ENCODE measurements at places on chromosomes 3 and 15.

DNA sequence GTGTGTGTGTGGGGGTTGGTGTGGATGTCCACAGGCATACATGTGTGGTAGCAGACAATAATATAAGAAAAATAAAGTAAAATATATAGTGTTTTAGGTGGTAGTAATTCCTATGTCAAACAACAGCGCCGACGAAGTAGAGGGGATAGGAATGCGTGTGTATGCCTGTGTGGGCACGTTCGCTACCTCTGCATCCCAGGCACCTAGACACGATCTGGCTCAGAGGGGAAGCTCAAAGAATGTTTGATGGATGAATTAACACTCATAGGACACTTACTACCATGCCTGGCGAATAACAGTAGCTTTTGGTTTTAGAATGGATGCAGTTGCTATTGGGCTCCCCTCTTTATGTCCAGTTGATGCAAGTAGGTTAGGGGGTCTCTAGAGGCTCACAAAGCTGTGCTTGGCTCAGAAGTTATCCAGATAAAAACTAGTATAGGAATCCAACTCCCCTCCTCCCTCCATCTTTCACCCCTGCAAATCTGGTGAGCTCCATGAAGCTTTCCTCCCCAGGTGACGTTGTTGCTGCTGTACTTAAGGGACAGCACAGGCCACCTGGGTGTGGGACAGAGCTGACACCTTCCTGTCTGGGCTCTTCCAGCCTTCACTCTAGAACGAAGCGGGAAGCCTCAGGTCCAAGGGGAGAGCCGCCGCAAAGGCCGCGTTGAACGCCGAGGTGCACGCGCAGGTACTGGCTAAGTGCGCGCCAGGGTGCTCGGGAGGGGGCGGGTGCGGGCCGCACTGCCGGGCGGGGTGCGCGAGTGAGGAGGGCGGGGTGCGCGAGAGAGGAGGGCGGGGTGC is 192.6 kb upstream of the LYSMD4 start:
- no peak for DNase-seq

DNA sequence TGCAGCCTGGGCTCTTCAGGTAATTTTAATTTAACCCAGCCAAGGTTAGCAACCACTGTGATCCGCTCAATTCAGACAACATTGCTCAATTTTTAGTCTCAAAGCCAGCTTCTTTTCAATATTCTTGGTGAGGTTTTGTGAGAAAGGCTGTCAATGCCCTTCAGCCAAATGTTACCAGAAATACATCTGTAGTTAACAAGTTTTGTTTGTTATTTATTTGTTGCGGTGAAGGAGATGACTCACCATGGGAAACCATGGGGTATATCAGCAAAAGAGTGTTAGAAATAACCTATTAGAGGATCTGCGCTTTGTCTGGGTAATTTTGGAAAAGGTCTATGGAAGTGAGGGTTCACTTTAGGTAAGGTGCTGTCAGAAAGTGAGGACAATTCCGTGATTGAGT is 5.0 kb downstream of the SLC9C1 start:
- DNase-seq = no peak

DNA sequence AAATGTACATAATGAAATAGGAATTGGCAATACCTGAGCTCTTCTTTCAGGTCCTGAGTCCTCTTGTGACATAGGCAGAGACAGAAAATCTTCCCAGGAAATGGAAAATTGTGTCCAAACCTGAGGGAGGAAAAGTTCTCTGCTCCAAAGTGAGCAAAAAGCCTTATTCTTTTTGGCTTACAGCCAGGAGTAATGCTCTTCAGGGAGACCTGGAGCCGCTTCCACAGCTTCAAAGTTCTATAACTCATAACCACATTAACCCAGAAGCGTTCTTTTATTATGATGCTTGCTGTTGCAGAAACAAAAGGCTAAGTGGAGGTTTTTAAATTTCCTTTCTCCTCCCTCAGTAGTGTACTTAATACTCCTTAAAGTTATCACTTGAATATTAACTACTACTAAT is 633 bp downstream of the IGSF10 start:
- peak; percentile 35 for DNase-seq

DNA sequence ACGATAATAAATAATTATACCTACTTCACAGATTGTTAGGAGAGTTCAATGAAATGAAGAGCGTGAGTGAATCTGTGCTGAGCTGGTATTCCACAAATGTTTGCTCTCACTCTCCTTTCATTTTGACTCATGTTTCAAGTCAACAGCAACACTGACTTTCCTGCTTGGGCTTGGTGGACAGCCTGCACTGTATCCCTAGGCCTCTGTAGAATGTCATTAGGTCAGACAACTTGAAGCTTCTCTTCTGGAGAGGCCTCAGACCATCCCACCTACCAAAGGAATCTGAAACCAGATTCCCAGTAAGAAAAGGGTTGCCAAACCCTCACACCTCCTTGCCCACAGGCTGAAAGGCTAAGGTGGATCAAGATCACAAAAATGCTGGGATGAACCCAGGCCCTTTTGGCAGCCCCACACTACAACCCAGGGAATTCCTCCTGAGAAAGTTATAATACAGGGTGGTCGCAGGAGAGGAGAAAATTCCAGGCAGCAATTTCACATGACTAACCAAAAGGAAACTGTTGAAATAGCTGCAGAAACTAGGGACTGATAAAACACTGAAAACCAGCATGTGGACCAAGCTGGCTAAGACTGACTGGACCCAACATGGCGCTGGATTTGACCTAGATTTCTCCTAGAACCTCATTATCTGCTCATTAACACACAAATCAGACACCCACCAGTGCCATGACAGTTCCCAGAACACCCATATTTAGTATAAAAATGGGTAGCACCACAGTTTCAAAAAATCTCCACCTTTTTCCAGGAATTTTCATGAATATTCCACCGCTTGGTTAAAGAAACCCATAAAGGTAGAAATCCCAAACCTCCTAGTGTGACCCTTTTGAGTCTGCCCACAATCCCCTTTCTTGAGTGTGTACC is 57.0 kb upstream of the ZNF148 start:
- DNase-seq = no peak

DNA sequence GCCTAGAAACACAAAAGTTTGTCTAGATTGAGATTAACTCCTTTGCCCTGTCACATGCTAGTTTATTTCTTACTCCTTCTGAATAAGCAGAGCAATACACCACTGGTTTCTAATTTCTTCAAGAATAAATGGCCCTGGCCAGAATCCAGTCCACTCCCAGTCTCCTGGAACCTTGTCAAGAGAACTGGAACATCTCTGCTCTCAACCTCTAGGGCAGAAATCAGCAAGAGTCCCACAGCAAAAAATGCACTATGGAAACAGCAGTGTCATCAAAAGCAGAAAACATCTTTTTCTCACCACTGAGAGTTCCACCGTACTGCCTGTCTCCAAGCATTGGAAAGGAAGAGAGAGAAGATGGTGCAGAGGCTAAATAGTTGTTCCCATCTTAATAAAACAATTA is 35.9 kb upstream of the PPP2R3A start:
- DNase-seq = peak; percentile 83

DNA sequence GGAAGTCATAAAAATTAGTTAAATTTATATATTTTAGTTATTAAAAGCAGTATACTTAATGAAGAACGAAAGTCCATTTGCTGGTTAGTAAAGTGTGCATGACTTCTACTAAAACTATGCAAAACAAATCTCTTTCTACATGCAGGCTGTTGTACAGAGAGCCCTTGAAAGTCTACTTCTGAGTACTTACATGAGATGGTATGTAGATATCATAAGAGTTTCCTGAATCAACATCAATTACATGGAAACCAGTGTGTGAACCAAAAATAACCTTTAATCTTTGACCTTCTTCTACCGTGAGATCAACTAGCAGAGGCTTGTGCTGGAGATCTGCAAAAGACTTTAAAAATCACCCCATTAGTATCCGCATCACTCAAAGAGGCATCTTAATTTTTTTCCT is 42.1 kb upstream of the SLC2A2 start:
- DNase-seq = no peak

DNA sequence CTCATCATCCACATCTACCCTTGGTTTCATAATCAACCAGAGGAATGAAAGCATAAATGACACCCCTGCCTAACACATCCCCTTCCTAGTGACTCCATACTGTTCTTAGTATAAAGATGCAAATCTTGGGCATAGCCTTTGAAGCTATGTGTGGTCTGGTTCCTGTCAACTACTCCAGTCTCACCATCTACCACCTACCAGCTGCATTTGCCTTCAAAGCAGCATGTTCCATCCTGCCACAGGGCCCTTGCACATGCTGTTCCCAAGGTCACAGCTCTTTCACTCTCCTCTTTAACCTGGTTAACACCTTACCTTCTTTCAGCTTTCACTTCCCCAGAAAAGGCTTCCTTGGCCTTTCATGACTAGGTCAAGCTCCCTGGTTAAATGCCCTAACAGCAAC is 62.3 kb upstream of the ARHGEF3 start:
- DNase-seq = no peak

- peak; percentile 25 for DNase-seq
Measured at GRCh38 chr3:43286841-43287499, 630 bp downstream of the SNRK start.

DNA sequence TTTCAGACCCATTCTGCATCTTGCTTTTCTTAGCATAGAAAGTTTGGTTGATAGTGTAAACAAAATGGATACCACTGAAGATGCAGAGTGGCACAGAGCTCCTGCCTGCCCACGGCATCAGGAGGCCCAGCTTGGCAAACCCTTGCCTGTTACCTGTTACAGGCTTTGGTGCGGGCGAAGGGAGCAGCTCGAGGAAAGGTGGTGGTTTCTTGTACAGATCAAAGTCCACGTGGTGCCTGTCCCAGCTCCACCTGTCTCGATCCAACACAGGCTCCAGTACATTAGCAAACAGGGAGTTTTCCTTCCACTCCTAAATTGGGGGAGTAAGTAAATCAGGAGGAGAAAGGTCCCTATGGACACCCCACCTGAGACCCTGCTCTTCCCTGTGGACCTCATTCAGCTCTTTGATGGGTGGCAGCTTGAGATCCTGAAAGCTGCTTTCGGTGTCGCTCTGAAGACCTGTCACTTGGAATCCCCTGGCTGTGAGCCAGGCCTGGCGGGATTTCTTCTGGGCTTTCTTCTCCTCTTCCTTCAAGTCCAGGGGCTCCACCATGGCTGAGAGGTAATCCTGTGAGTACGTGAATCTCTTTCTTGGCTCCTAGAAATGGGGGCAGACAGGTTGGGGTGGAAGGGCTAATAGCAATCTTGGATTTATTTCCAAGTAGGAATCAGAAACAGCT is 35.7 kb downstream of the ACAD9 start:
- DNase-seq = no peak

- peak; percentile 84 for DNase-seq
Measured at GRCh38 chr3:24496529-24497482, 2.2 kb upstream of the THRB start.

GRCh38 chr3:78879295-78879860 is 888.4 kb downstream of the ROBO1 start:
- no peak for DNase-seq

DNA sequence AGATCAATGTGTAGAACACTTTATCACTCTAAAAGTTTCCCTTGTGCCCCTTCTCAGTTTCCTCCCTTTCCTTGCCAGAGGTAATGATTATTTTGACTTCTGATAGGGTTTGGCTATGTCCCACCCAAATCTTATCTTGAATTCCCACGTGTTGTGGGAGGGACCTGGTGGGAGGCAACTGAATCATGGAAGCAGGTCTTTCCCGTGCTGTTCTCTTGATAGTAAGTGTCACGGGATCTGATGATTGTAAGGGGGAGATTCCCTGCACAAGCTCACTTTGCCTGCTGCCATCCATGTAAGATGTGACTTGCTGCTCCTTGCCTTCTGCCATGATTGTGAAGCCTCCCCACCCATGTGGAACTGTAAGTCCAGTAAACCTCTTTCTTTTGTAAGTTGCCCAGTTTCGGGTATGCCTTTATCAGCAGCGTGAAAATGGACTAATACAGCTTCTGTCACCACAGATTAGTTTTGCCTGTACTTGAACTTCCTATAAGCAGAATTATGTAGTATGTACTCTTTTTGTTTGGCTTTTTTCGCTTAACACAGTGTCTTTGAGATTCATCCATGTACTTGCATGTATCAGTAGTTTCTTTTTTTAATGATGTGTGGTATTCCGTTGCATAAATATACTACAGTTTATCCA is 7.2 kb downstream of the FEM1B start:
- no peak for DNase-seq

GRCh38 chr15:81473177-81473576 is 99.2 kb upstream of the TMC3 start:
- no peak for DNase-seq

GRCh38 chr3:125281381-125281780 is 68.8 kb upstream of the SLC12A8 start:
- DNase-seq = no peak

DNA sequence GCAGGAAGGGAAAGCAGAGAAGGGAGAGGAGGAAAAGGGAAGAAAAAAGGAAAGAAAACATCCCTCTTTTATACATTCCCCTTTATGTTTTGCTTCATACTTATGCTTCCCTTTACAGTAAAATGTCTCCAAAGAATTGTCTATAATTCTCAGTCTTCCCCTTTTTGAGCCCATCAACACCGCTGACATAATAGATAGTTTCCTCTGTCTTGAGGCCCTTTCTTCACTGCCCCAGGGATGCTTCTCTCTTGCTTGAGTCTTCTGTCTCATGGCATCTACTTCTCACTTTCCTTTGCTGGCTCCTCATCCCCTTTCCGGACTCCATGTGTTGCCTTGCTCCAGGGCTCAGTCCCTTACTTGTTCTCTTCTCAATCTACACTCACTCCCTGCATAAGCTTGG is 99.7 kb upstream of the DAZL start:
- no peak for DNase-seq

GRCh38 chr15:91461377-91461776 is 361.3 kb downstream of the SV2B start:
- no peak for DNase-seq

DNA sequence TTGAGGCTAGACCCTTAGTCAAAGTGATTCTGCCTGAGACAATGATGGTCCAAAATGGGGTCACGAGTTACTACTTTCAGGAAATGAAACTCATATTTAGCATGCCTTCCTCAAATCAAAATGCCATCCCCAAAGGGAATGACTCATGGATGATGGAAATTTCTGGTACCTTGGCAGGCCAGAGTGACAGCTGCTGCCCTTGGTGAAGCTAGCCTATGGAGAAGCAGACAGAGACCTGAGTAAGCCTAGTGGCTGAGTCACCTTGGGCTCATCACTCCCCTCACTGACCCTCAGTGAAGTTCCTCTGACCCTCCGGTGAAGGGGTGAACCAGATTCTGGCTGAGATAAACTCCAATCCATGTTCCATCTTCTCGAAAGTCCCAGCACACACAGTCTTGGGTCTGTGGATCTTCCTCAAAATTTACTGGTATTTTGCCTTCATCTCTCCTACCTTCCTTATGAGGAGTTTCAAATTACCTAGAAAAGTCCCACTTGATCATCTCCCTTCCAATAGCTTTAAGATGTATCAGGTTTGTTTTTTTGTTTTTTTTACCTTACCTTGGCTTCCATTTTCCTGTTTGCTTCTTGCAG is 54.5 kb upstream of the ABHD17C start:
- peak; percentile 11 for DNase-seq

DNA sequence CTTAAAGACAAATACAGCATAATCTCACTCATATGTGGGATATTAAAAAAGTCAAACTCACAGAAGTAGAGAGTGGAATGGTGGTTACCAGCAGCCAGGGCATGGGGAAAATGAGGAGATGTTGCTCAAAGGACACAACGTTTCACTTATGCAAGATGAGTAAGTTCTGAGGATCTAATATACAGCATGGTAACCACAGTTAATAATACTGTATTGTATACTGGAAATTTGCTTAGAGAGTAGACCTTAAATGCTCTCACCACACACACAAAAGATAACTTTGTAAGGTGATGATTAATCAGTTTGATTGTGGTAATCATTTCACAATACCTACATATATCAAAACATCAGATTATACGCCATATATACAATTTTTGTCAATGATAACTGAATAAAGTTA is 60.0 kb downstream of the MYH15 start:
- no peak for DNase-seq

- no peak for DNase-seq
Measured at GRCh38 chr15:88719654-88720053, 80.8 kb downstream of the ISG20 start.

- no peak for DNase-seq
Measured at GRCh38 chr3:10342781-10343180, 21.9 kb upstream of the SEC13 start.
